ENCODE measurements at places on chromosomes 12 and 14.
A peak's percentile ranks its signal among the peaks of the same experiment; 100 is the strongest.

DNA sequence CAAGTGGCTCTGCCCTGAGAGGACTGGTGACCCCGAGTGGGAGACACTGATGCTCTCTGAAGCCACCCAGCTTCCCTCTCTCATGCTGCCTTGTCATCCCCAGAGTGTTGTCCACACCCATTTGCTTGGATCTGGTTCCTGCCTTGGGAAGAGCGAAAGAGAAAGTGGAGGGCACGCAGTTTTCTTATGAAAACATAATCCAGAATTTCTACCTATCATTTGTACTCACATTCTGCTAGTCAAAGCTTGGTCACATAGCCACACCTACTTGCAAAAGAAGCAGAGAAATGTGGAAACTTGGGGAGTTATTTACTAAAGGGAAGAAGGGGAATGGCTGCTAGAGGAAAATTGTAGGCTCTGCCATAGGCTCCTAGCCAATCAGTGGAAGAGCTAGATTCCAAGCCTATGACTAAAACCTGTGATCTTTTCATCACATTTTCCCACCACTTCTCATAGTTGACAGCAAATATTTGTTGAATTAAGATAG lies 326.3 kb downstream of the ZFP36L1 start:
- no peak for DNase-seq

- no peak for DNase-seq
Observed at GRCh38 chr12:22051114-22051698, 5.2 kb downstream of the CMAS start.

GRCh38 chr14:85159726-85160125 lies 370.2 kb upstream of the FLRT2 start:
- DNase-seq: no peak

DNA sequence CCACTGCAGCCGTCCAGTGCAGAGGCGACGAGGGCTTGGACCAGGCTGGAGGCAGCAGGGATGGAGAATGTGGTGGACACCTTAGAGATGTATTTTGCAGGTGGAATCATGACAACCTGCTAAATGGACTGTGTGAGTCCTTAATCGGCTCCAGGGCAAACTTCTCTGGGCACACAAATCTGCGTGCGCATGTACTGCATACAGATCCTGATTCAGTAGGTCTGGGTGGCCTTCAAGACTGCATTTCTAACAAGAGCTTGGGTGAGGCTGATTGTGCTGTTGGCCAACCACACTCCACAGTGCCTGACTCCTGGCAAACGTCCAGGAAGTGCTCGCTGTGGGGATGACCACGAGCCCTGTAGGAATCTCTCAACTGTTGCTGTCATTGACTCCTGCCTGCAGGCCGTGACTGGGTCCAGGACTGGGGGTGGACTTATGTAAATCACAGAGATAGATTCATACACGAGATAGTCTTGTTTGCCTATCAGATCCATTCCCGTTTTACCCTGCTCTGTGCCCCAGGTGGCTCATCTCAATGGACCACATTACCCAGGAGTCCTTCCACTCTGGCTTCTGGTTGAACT lies 27.2 kb downstream of the JDP2 start:
- DNase-seq: no peak

DNA sequence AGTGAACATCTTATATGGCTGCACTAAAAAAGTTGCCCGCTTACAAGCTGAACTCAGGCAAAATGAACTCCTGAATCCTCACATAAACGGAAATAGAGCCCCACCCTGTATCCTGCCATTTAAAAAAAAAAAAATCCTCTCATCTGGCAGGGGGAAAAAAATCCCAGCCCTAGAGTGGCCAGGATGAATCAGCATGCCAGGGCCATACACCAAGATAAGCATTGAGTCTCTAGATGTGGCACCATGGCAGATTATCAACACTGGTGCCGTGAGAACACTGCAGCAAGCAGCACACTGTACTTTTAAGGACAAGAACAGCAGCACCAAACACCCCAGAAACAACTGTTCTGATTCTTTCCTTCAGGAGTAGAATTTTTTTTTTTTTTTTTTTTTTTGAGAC lies 65.5 kb downstream of the RASSF3 start:
- no peak for DNase-seq

DNA sequence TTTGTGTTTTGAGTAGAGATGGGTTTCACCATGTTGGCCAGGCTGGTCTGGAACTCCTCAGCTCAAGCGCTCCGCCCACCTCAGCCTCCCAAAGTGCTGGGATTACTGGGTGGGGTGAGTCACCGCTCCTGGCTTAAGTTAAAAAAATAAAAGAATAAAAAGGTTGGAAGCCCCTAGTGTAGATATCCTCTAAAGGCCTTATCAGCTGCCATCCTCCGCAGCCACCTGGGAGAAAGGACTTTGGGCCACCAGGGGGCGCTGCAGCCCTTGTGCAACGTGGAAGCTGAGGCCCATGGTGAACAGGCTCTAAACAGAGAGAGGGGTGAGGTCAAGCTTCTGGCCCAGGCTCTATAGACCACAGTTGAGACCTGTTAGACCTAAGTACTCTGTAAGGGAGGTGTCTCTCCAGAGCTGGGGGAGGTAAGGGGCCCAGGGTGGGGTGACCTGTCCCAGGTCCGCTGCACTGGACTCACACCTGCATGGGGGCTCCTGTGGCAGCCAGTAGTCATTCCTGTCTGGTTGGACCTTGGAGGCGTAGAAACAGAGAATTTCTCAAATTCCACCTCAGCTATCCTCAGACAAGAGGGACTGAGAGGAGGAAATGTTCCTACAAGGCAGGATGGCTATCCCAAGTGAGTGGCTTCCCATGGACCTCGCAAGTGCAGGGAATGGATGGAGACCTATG lies 14.0 kb upstream of the RACGAP1 start:
- peak; percentile 85 for DNase-seq

GRCh38 chr12:76670776-76671175 lies 93.1 kb upstream of the ZDHHC17 start:
- no peak for DNase-seq

- DNase-seq: no peak
Observed at GRCh38 chr12:130074661-130075406, 87.4 kb upstream of the FZD10 start.

- peak; percentile 90 for DNase-seq
Observed at GRCh38 chr14:91418387-91419043, 895 bp upstream of the CCDC88C start.

DNA sequence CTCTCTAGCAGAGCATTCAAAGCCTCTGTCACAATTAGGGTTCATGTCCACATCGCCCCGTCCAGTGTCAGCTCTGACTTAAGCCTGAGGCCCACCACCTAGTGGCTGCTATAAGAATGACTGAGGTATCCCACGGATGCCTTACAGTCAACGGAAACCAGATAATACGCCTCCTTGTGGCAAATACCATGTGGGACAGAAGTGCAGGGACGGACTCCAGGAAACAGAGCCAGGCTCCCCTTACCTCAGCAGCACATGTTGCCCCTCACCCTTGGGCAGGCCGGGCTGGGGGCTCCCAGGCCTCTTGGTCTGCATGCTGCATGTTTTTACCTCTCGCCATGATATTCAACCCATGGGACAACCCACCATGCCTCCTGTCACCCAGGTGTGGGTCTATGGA lies 86.3 kb downstream of the VWF start:
- no peak for DNase-seq

GRCh38 chr14:97802430-97803373 lies 1005.5 kb downstream of the VRK1 start:
- no peak for DNase-seq

GRCh38 chr14:72666610-72667009 lies 227.3 kb downstream of the DPF3 start:
- DNase-seq: no peak

DNA sequence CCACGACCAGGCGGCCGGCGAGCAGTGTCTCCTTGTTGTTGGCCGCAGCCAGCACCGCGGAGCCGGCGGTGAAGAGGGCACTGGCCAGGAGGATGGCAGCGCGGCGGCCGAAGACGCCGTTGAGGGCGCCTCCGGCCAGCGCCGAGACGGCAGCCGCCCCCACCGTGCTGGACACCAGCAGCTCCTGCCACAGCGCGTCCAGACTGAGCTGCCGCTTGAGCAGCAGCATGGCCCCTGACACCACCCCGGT lies 691 bp downstream of the SLC2A13 start:
- no peak for DNase-seq

GRCh38 chr12:101995684-101996083 lies 66.1 kb downstream of the WASHC3 start:
- DNase-seq: no peak

DNA sequence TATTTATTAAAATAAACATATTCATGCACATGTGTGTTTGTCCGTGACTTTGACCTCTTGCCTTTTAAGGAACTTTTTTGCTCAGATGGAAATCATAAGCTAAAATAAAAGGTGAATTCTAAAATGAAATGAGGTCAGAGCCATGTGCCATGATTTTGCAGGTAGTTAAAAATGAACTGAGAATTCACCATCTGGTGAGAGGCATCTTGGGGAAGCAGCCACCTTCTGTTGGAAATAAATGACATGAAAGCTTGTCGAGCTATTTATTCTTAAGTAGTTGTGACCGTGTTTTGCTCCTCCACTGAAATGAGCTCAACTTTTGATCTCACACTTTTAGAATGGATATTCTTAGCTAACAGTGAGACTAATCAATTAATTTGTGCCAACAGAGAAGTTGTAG lies 56.8 kb upstream of the CNOT2 start:
- DNase-seq: no peak

GRCh38 chr12:95723693-95724384 lies 66.7 kb downstream of the NTN4 start:
- DNase-seq: no peak

GRCh38 chr14:63224196-63224595 lies 20.0 kb downstream of the RHOJ start:
- DNase-seq: no peak

DNA sequence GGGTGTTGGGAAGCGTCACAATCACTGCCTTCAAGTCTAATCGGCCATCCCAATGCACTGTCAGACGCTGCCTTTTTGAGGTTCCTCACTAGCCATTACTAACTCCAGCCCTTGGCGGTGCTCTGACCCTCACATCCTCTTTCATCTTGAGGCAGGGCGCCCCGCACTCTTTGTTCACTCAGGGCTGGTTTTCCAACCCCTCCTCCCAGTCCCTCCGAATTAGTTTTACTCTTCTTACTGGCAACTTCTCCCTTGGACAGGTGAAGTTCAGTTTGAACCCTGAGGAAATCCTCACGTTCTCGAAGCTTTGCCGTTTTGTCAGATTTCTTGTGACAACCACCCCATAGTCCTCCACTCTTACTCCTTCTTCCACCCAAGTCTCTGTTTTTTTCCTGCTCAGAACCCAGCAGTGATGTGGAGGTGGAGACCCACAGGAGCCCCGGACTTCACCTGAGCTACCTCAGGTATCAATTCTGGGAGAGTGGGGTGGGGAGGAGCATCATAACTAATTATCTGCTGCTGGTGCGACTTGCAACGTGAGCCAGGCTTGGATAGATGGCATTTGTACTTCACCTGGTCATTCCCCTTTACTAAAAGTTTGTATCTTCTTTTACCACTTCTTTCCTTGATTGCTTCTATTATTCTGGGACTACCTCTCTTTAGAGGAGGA lies 757 bp downstream of the ZC3H10 start:
- no peak for DNase-seq

- no peak for DNase-seq
Observed at GRCh38 chr14:72401101-72401625, 468.9 kb downstream of the RGS6 start.

DNA sequence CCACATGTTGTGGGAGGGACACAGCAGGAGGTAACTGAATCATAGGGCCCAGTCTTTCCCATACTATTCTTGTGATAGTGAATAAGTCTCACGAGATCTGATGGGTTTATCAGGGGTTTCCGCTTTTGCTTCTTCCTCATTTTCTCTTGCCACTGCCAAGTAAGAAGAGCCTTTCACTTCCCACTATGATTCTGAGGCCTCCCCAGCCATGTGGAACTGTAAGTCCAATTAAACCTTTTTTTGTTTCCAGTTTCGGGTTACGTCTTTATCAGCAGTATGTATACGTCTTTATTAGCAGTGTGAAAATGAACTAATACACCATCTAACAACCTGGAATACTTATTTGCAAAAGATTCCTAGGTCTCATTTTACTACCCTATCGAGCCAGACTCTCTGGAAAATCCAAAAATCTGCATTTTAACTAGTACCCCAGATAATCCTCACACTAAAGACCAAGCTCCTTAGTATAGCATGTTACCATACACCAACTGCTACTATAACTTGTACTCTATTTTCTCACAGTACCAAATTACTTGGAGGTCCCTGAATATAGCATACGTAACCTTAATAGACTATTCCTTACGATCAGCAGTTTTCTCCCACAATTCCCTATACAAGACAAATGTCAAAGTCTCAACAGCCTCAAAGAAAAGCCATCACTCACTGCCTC lies 11.5 kb downstream of the GTF2A1 start:
- DNase-seq: no peak

DNA sequence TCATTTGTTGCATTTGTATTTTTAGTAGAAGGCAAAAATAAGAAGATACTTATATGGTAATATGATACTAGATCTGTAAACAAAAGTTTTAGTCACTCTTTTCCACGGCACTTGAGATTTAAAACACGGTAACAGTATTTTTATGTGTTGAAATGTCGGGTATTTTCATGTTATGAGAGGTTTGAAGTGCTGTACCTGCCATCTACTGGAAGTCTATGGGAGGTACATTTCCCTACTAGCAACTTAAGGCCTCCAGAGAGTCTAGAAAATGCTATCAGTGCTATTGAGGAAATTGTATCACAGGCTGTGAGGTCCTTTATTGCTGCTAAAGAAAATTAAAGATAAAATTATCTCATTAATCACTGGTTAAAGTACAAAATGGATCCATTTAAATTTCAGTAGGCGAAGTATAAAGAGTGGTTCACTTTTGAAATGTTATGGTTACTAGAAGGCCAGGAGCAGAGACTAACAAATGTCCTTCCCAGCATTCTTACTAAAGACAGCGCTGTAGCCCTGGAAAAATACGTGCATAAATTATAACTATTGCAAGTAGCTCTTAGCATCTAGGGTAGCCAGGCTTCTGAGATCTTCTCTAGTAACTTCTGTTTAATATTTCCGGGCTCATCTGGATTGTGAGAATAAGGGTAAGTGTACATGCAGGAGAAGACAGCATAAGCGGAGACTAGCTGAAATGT lies 77.6 kb upstream of the PRKD1 start:
- DNase-seq: no peak

- DNase-seq: no peak
Observed at GRCh38 chr14:95458906-95459305, 57.5 kb downstream of the SYNE3 start.

DNA sequence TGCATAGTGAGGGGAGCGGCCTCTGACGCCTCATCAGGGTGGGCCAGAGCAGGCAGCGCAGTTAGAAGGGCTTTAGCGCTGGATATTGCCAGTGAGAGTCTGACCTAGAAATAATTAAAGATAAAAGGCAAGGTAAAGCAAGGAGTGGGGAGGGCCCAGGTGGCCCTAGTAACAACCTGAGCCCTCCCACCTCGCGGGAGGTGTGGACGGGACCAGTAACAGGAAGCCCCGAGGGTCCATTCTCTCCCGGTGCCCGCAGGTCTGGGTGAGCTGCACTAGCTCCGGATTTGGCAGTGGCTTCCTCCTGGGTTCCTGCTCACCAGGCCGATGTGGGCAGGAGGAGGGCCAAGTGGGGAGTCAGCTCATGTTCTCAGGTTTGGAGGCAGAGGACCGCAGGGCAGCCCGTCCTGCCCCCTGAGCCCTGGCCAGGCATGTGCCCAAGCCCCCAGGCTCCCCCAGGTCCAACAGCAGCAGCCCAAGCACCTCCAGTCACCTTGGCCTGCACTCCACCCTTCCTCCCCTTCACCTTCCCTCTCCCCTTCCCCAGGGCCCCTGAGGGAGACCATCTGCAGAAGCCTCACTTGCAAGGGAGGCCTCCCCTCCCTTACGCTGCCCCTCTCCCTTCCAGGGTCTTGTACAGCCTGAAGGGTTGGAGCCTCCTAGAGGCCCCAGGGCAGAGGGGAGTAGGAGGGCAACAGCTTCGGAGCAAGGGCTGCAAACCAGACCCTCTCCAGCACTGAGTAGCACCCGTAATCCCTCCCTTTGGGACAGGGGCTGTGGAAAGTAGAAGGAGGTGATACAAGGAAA lies 144.3 kb upstream of the FKBP4 start:
- no peak for DNase-seq
